ENCODE measurements at places on chromosomes 7 and 10.

- DNase-seq = no peak
Measured at GRCh38 chr10:43153901-43154300, 15.7 kb downstream of the CSGALNACT2 start.

DNA sequence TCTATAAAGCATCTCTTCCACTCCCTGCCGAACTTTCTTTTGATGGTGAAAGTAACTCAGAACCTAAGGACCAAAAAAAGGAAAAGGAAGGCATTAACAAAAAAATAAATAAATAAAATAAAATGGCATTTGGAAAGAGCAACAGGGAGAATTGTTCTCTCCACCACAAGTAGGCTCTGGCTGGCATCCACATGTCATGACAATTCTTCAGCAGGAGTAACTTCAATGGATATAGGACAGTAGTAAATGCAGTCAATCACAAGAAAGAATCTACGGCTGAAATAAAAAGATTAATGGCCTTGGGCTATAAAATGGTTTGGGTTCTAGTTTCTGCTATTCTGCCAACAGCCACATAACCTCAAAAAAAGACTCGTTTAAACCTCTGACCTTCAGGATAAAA is 23.9 kb downstream of the NCAPG2 start:
- DNase-seq = no peak

GRCh38 chr7:52030722-52031121 is 714.1 kb upstream of the COBL start:
- no peak for DNase-seq

- DNase-seq = no peak
Measured at GRCh38 chr7:17302575-17303142, 4.2 kb downstream of the AHR start.

DNA sequence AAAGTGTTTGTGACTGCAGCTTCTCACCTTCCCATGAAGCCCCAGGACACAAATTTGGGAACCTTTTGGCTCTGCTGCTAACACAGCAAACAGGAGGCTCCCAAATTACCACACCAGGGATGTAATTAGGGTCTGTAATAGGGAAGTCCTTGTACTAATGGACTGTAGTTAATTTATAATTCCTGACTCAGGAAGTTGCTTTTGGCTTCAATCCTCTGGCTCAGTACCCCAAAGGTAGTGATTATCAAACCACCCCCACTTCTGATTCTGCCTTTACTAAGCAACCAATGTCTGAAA is 3.8 kb upstream of the MALSU1 start:
- no peak for DNase-seq

GRCh38 chr10:7199152-7199760 is 211.6 kb downstream of the SFMBT2 start:
- DNase-seq = no peak

Measured in stimulated activated CD8-positive, alpha-beta memory T cell treated with anti-CD3 and anti-CD28 coated beads, Interleukin-7, amount 100 ng/mL, for 1 hour (primary cell).